Brain (organoid and tissue), 16 donors: ENCODE measurements at places on chromosomes 3 and 15. TPM values are rescaled to one million over a fixed set of nuclear protein-coding genes. Genes with fewer than 3 reads are reported as not detected.

HERC2 gene
- polyA plus RNA-seq = 96.3 TPM

CD200 gene
- polyA plus RNA-seq = 82.6 TPM

SUSD5 gene
- 2.4 TPM for polyA plus RNA-seq

TTBK2 gene
- polyA plus RNA-seq = 5.7 TPM

CPNE4 gene
- 5.4 TPM for polyA plus RNA-seq

CAPN3 gene
- polyA plus RNA-seq = 76.9 TPM

IGF1R gene
- 11.4 TPM for polyA plus RNA-seq

RGMA gene
- polyA plus RNA-seq = 57.8 TPM

CPB1 gene
- 0.75 TPM for polyA plus RNA-seq

LRRC2 gene
- 0.27 TPM for polyA plus RNA-seq

GFM1 gene
- 23.4 TPM for polyA plus RNA-seq

ZMYND10 gene
- 18.3 TPM for polyA plus RNA-seq

TP63 gene
- not detected for polyA plus RNA-seq

C3orf20 gene
- polyA plus RNA-seq = not detected

DUOXA2 gene
- not detected for polyA plus RNA-seq

ANKRD34C gene
- 0.20 TPM for polyA plus RNA-seq

PP2D1 gene
- not detected for polyA plus RNA-seq

TJP1 gene
- polyA plus RNA-seq = 27.9 TPM

CADM2 gene
- polyA plus RNA-seq = 5.9 TPM

TMEM266 gene
- polyA plus RNA-seq = 1.3 TPM

STARD5 gene
- 0.70 TPM for polyA plus RNA-seq

DISP2 gene
- 16.3 TPM for polyA plus RNA-seq

WDR49 gene
- polyA plus RNA-seq = 0.15 TPM

XIRP1 gene
- not detected for polyA plus RNA-seq

SLC22A14 gene
- polyA plus RNA-seq = not detected

TGM5 gene
- polyA plus RNA-seq = not detected

MKRN2OS gene
- not detected for polyA plus RNA-seq

PAQR9 gene
- polyA plus RNA-seq = not detected

MINAR1 gene
- 0.46 TPM for polyA plus RNA-seq

SERPINI2 gene
- not detected for polyA plus RNA-seq

HDC gene
- polyA plus RNA-seq = not detected

TGM4 gene
- not detected for polyA plus RNA-seq

C3orf80 gene
- 1.1 TPM for polyA plus RNA-seq

ZNF619 gene
- 1.8 TPM for polyA plus RNA-seq

VIPR1 gene
- 6.2 TPM for polyA plus RNA-seq

SGO1 gene
- 4.4 TPM for polyA plus RNA-seq

CTXN2 gene
- 0.90 TPM for polyA plus RNA-seq
